RKO (cell line): ENCODE measurements at places on chromosomes 2 and 18.

GRCh38 chr2:55159037-55159651, 72.9 kb downstream of the CLHC1 start:
- no peak for DNase-seq

- no peak for DNase-seq
These were observed 9.2 kb downstream of the ALLC start for GRCh38 chr2:3667151-3667631.

DNA sequence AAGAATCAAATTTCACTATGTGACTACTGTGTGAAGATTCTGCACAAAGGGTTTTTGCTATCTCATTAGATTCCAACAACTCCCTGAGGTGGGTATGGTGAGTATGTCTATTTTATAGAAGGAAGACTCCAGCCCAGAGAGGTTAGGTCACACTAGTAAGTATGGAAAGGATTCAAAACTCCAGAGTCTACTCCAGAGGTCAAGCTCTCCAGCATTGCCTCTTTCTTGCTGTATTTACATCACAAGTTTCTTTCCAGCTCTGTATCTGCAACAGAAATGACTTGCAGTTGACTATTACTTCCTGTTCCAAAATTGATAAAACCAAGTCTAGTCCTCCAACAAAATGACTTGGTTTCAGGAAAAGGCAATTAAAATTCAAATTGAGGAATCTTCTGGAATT, 2.1 kb downstream of the COL4A4 start:
- DNase-seq = no peak

GRCh38 chr18:8959551-8960135, 142.9 kb upstream of the NDUFV2 start:
- no peak for DNase-seq

DNA sequence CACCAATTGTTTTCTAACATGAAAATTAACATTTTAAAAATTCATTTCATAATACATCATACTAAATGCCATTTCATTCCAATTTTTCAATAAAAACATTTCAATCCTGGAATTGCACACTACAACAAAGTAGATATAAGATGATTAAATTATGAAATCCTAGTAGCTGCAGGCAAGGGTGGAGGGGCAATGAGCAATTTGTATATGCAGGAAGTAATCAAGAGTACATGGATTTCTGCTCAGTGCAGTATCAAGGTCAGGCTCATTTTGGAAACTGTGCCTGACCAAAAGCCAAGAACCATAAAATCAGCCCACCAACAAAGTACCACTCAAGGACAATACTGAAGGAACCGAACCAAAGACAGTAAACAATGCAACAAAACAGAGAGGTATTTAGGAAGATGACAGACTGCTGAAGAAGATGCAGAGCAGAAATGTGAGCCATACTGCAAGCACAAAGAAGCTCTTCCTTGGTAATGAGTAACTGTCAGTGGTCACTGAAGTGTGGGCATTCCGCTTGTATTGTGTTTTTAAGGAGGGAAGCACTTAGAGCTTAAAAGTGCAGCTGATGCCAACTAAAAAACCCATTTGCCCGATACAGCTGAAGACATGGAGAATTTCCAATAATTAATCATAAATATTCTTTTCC, 34.5 kb upstream of the DSEL start:
- DNase-seq = no peak

DNA sequence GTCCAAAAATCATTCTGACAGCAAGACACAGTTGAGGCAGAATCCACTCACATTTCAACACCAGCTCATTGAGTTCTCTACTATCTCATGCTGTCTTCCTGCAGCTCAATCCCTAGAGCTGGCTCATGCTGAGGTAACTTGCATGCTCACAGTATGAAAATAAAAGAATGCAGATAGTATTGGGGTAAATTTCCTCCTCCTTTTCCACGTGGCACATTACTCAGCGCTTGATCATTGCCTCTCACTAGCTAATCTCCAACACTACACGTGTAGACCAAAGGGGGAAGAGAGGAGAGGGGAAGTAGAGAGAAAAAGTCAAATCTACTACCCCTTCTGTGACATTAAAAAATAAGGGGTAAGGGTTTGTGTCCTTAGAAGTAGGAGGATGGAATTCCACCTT, 300.6 kb downstream of the AFF3 start:
- DNase-seq = peak; percentile 51

GRCh38 chr2:105732101-105732500, 12.6 kb upstream of the NCK2 start:
- no peak for DNase-seq

GRCh38 chr18:42176599-42176998, 221.6 kb downstream of the PIK3C3 start:
- no peak for DNase-seq

DNA sequence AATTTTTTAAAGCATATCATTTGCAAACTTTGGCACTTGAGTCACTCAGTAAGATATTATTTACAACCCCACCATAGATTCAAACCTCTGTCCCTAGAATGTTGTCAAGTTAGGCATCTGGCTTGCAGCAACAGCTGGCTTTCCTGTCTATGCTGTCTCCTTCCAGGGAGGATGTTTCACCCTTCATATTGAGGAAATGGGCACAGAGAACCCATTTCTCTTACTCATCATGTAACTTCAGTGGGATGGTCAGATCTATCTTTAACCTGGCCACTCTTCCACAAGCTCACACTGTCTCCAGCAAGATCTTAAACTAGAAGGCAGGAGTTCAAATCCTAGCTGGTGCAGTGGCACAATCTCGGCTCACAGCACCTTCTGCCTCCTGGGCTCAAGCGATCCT, 15.8 kb downstream of the LCT start:
- no peak for DNase-seq

DNA sequence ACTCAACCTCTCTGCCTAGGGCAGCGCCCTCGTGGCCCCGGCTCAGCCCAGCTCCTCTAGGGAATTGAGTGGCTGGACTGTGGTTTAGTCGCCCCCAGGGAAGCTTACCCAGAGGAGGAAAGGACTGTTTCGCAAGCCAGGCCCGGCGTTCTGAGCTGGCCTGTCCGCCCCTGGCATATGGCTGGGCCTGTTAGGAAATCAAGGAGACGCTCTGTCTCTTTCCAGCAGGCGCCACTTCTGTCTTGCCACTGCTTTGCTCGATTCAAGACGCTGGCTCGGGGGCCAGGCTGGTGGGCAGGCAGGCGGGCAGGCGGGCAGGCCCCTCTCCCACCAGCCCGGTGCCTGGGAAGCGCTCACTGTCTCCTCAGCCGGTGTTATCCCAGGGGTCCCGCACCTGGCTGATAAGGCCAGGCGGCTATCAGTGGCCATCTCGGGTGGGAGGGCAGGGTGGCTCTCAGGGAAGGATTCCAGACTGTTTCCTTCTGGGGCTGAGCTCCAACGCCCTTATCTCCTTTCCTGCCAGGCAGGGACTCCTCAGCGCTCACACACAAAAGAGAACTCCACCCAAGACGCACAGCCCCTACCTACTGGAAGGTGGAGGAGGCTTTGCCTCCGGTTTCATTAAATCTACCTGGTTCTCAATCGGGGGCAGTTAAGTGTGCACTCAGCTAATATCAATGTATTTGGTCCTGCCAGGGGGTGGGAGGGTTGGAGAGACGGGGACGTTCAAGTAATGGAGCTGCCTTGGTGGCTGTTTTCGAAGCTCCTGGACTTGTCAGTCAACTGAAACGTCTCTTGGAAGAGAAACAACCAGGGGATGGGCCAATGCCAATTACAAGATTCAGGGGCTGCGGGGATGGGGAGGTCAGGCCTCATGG, 109.1 kb downstream of the SMAD7 start:
- no peak for DNase-seq

GRCh38 chr2:174024524-174025270, 59.5 kb upstream of the SP3 start:
- DNase-seq = no peak

DNA sequence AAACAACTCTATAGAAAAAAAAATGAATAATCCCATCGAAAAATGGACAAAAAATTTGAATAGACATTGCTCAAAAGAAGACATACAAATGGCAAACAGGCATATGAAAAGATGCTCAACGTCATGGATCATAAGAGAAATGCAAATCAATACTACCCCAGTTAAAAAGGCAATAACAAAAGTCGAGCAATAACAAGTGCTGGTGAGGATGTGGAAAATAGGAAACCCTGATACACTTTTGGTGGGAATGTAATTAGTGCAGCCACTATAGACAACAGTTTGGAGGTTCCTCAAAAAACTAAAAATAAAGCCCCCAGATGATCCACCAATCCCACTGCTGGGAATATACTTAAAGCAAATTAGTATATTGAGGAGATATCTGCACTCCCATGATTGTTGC, 701.5 kb downstream of the NUP35 start:
- no peak for DNase-seq

DNA sequence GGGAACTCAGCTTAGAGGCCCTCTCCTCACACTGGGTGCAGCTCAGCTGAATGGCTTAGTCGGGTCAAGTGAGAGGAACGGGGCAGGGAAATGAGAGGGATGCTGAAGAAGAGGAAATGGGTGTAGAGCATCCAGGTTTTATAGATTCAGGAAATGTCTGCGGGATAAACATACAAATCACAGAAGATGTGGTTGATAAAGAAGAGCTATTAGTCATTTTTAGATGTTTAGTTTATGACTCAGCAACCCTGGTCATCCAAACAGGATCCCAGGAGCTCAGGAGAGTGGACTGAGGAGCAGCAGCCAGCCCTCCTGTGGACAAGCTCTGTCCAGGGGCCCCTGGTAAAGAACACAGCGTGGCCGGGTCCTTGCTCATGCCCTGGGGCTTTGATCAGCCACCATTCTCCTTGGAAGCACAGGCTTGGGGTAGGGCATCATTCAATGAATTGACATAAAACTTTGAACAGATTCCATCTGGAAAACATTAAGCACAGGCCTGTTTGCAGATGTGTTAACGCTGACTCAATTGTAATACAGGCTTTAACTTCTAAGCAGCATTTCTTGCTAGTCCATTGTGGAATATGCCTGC, 83.0 kb downstream of the NPAS2 start:
- DNase-seq = peak; percentile 89

DNA sequence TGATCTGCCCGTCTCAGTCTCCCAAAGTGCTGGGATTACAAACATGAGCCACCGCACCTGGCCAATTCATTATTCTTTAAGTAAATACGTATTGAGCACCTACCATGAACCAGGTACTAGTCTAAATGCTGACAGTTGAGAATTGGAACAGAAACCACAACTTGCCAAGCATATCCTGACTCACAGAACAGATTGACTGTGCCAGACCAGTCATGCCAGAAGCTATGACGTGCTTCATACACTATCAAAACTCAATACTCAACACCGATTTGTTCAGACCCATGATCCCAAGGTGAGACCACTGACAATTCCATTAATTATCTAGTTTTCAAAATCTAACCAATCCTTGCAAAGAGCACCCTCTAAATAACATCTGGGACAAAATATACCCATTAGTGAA, 148.6 kb downstream of the B3GNT2 start:
- DNase-seq = peak; percentile 14

GRCh38 chr18:78637442-78638402, 341.9 kb upstream of the SALL3 start:
- DNase-seq = no peak

DNA sequence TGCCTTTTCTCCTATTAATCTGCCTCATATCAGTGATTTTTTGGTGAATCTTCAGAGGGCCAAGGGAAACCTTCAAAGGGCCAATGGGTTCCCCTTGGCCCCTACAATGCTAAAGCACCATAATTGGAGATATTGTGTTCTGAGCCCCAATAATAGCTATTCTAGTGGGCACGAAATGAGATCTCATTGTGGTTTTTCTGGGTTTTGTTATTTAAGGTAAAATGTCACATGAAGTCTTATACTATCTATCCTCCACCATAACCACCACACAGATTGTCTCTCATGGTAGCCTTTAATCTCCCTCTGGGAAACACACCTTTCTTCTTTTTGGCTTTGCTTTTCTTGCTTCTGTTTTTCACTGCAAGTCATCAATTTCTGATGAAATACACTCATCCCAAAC, 152.8 kb downstream of the B3GNT2 start:
- no peak for DNase-seq

- DNase-seq = no peak
These were observed 3.2 kb downstream of the KCTD18 start for GRCh38 chr2:200506679-200507078.

- no peak for DNase-seq
These were observed 57.3 kb upstream of the TMEM182 start for GRCh38 chr2:102704531-102704930.

DNA sequence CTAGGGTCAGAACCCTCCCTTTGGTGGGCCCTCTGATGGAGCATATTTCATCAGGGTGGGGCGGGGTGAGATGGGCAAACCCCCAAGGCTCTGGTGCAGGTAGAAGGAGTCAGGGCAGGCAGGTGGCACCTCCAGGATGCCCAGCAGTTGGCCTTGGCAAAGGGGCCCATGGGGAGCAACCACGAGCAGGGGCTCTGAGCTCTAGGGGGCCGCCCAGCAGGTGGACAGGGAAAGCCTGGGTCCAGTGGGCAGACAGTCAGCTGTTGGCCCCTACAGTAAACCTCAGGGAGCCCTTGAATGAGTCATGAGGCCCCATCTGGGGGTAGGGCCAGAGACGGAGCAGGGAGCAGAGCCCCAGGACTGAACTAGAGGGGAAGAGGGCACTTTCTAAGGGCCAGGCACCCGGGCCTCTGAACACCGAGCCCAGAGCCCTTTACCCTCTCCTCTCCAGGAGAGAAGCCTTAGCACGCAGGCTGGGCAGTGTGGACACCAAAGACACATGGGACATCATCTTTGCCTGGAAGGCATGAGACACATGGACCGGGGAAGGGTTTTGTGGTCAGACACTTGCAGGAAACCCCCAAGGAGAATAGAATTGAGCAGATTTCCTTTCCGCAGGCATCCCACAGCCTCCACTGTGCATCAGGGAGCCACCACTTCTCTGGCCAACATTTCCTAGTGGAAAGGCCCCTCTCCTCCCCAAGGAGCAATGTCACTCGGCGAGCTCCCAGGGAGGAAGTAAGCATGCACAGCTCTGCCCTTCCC, 257.3 kb downstream of the GLI2 start:
- DNase-seq = no peak

DNA sequence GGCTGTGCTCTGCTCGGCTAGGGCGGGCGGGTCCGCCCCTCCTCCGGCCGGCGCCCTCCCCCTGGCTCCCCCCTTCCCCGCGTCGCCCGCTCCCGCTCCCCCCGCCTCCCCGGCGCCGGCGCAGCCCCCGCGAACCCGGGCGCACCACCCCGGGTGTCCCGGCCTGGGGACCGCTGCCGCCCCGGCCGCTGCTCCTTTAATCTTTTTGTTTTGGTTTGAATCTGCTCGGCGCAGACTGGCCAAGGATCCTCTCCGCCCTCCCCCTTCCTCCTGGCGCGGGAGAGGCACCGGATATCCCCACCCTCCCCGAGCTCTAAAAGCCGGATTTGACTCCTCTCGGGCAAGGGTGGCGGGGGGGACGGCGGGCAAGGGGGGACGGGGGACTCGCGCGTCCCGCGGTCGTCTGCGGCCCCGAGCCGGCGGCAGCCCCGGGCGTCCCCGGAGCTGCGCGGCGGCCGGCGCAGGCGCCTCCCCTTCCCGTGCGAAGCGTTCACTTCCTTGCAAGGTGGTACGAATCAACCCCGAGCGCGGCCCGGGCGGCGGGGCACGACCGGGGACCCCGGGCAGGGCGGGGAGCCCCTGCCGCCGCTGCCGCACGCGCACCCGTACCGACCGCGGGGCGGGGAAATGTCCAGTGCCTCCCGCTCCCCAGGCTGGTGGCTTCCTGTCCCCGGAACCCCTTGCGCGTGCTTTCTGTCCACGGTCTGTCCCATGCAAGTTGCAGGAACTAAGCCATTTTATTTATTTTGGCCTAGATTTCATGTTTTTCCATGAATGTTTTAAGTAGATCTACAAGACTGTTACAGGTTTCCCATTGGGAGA, at the start of gene PTGR3:
Gene PTGR3, minus strand, starts transcription at position 11 of the 822 bp plus-strand sequence. CDS start 81 bp downstream, outside the sequence.
- peak; percentile 87 for DNase-seq

- DNase-seq = no peak
These were observed 130.6 kb downstream of the NXPH2 start for GRCh38 chr2:138649571-138649970.

GRCh38 chr2:172970660-172971059, 105.0 kb upstream of the MAP3K20 start:
- DNase-seq = no peak
